Cardiac fibroblast (primary cell): ENCODE measurements at places on chromosomes 2 and 18.

- DNase-seq, result no peak
Measured at GRCh38 chr2:240787521-240788472, 32.2 kb downstream of the KIF1A start.

- DNase-seq, result no peak
Measured at GRCh38 chr2:216217904-216218260, 108.7 kb downstream of the XRCC5 start.

GRCh38 chr18:37671530-37671929 lies 105.9 kb upstream of the CELF4 start:
- DNase-seq, result no peak

GRCh38 chr2:45774688-45775244 lies 123.3 kb downstream of the PRKCE start:
- DNase-seq, result no peak
